ENCODE measurements at places on chromosomes 7 and 10. TPM values are rescaled to one million over a fixed set of nuclear protein-coding genes. Genes with fewer than 3 reads are reported as not detected.

Gene GSDME
- 24.6 TPM for total RNA-seq

Gene CYP26C1
- 0.38 TPM for total RNA-seq

Gene MMP21
- total RNA-seq = 1.2 TPM

Gene STOX1
- total RNA-seq = 7.4 TPM

Gene LRIT1
- 51.8 TPM for total RNA-seq

Gene CRTAC1
- 19.3 TPM for total RNA-seq

Gene BBS9
- 98.9 TPM for total RNA-seq

Gene GOT1
- total RNA-seq = 26.1 TPM

Gene FBXL13
- total RNA-seq = 10.0 TPM

Gene PRLHR
- total RNA-seq = not detected

Gene CEP55
- total RNA-seq = 7.3 TPM

Gene LOXL4
- total RNA-seq = 7.9 TPM

Gene ODAD2
- 3.2 TPM for total RNA-seq

Gene DGKB
- total RNA-seq = 22.7 TPM

Gene AFAP1L2
- total RNA-seq = 19.6 TPM

Gene SFR1
- total RNA-seq = 12.4 TPM

Gene GPR26
- total RNA-seq = 1.4 TPM
